ENCODE measurements at places on chromosomes 13 and 19. TPM values are rescaled to one million over a fixed set of nuclear protein-coding genes. Genes with fewer than 3 reads are reported as not detected.

DNA sequence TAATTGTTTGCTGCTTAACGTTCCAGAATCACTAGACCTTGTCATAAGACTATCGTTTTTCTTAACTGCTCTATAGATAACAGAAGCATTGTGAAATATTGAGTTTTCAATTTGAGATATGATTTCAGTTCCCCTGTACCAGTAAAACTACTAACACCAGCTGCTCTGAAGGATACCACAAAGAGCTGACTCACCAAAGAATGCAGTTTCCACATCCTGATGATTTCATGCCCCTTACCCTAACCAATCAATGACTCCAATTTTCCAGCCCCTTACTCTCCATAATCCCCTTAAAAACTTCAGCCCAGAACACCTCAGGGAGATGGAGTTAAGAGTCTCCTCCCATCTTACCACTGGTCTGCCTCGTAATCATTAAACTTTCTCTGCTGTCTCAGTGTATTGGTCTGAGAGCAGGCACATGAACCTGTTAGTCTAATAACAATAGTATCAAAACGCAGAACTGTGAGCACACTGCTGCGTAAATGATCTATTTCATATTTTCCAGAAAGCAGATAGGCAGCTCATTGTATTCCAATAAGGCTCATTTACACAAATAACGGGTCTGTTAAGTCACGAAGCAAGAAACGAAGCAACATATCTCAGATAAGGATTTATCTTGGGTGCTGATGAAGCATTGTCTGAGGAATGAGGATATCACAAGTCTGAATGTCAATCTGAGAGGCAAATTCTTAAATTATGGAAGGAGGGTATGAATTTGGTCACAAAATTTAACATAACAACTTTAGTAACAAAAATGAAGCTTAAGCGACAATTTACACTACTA, 14.1 kb upstream of the CCNA1 start:
- DNase-seq, result no peak

The WDR87 gene
- not detected for total RNA-seq

The ARL11 gene
- 0.29 TPM for total RNA-seq

- DNase-seq, result no peak
Measured at GRCh38 chr19:38736036-38736412, 8.2 kb downstream of the CAPN12 start.

DNA sequence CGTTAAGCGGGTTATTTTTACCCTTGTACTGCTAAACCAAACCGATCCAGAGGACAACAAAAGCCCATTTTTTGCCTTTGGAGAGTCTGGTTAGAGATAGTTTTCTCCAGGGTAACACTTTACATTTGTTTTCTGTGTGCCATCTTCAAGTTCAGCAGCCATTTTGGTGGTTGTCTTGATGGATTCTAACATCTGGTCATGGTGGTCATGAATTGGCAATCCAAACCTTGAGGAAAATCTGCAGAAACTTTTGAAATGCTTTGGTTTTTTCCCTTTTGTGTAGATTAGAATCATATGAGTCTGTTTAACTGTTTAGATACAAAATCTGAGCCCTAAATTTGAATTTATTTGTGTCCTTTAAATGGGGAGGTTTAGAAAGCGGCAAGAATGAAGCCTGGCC, 16.6 kb downstream of the HNRNPM start:
- no peak for DNase-seq

The NACC1 gene
- 99.9 TPM for total RNA-seq

DNA sequence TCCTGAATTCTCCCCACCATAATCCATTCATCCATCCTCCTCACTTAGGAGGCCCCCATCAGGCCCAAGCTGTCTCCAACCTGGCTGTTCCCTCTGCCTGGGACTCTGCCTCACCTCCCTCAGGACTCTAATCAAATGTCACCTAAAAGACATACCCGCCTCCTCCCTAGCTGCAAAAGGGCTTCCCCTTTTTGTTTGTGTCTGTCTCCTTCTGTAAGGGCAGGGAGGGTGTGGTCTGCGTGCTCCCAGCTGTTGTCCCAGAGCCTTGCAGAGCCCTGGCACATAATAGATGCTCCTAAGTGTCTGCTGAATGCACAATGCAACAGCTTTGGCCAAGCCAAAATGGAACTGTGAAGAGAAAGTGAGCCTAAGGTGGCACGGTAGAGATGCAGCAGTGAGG, 4.4 kb downstream of the TRIR start:
- DNase-seq, result no peak

DNA sequence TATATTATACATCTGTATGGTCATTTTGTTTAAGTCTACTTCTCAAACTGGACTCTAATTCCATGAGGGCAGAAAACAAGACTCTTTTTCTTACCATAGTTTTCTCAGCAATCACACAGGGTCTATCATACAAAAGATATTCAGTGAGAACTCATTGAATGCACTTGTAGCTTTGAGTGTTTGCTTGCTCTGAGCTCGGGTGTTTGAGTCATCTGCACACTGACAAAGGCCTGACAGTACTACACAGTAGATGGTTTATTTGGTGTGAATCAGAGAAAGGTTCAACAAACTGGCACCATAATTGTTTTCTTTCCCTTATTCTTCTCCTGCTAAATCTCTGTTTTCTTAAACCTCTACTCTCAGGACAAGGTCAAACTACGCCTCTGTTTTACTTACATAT, 586.4 kb downstream of the LMO7 start:
- DNase-seq, result no peak

DNA sequence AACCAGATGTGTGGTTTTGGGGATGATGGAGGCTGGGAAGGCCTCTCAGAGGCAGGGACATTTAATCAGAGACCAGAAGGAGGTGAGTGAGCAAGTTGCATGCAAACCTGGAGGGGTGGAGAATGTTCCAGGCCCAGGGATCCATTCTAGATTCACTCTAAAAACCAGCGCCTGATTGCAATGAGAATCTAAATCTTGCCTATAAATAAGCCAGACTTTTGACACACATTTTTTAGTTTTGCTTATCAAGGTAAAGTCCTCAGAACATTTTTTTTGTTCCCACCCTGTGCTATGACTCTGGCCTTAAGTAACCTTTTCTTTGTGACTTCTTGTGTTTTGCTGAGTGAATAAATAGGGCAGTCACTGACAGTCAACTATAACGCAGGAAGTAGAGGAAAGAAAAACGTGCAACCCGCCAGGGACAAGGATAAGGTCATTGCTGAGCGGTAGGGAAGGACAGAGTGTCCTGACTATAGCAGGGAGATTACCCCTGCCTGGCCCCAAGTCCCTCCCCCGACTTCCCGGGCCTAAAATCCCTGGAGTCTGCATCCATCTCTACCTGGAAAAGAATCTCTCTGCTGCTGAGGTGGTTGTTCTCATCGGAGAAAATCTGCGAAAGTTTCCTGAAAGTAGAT, 14.4 kb downstream of the RGL3 start:
- DNase-seq, result no peak

GRCh38 chr13:114279146-114279545, 2.3 kb upstream of the UPF3A start:
- no peak for DNase-seq

The ZIC2 gene
- total RNA-seq, result not detected

The ZSWIM4 gene
- 44.7 TPM for total RNA-seq

- no peak for DNase-seq
Measured at GRCh38 chr13:24306632-24307031, 2.7 kb upstream of the C1QTNF9 start.

GRCh38 chr19:2587001-2587719, 111.2 kb downstream of the GADD45B start:
- no peak for DNase-seq

DNA sequence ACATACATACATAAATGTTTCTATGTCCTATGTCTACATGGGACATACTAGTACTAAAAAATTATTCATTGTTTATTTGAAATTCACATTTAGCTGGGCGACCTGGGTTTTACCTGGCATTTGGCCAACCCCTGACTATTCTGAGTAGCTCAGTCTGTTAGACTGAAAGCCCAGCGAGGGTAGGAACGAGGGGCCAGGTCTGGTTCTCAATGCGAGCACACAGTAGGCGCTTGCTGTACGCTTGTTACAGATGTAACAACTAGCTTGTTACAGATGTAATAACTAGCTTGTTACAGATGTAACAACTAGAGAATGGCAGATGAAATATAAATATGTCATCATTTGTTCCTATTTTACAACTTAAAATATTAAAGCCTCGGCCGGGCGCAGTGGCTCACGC, 920 bp upstream of the ANO8 start:
- no peak for DNase-seq

DNA sequence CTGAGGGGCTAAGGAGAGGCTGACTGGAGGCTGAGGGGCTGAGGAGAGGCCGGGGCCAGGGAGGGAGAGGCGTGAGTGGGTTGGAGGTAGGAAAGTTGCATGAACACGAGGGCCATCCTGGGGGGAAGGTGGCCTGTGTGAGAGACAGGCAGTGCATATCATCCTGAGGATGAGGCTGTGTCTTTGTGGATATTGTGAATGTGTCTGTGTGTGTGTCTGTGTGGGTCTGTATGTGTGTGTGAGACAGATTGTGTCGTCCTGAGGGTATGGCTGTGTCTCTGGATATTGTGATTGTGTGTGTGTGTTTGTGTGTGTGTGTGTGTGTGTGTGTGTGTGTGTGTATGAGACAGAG, 422 bp downstream of the ZNF71 start:
- no peak for DNase-seq

DNA sequence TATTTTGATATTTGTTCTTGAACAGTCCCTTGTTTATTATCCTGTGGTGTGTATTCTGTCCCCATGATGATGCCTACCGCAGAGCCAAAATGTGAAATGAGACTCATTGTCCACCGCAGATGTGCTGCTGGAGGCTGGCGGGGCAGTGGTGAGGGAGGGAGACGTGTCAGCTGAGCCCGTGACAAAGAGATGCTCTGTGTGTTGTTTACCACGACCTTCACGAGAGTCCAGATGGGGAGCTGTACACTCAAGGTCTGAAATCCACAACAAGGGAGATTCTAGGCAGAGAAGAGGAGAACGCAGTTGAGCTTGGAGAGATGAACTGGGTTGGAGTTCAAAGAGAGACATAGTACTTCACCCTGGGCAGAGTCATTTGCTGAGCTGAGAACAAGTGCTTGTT, 20.8 kb upstream of the AMER2 start:
- no peak for DNase-seq

DNA sequence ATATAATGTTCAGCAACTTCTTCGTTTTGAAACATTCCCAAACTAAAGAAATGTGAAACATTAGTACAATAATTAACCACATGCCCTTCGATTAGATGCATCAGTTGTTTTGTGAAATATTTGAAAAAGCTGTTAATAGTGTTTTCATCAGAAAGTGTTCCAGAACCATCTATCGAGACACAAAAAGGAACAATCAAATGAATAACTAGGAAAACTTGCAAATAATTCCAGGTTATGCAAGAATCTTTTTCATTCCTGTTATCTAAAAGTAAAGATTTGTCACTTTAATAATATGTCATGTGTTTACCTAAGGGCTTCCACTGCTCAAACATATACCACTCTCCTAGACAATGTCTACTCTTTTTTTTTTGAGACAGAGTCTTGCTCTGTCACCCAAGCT, 904.2 kb upstream of the MIR17HG start:
- DNase-seq, result no peak

The SPIB gene
- not detected for total RNA-seq

- DNase-seq, result no peak
Measured at GRCh38 chr13:44439452-44440024, 65.9 kb downstream of the SERP2 start.

GRCh38 chr13:33233547-33233946, 52.0 kb downstream of the STARD13 start:
- no peak for DNase-seq

Data from glomerular endothelial cell (primary cell).